GDM1 (cell line): ENCODE measurements at places on chromosomes 4 and X.

GRCh38 chr4:17889692-17890091 lies 78.9 kb downstream of the NCAPG start:
- no peak for DNase-seq

DNA sequence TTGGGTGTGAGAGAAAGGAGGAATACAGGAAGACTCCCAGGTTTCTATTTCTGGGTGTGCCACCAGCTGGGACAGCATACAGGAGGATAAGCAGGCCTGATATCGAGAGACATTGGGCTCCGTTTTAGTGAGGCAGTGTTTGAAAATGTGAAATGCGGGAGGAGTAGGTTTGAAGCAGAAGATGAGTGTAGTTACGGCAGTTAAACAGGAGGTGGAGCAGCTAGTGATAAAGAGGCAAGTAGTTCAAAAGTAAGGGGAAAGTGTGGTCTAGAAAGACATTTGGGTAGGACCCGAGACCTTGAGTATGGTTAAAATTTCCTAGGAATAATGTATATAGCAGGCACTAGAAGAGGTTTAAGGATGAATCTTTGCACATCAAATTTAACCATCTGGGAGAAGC lies 42.4 kb downstream of the DCUN1D4 start:
- DNase-seq: peak; percentile 13

GRCh38 chr4:13495753-13496152 lies 11.6 kb upstream of the RAB28 start:
- DNase-seq: no peak

GRCh38 chrX:41604766-41605543 lies 83.8 kb upstream of the GPR34 start:
- DNase-seq: no peak

GRCh38 chr4:47744253-47744652 lies 93.6 kb downstream of the CORIN start:
- DNase-seq: no peak

DNA sequence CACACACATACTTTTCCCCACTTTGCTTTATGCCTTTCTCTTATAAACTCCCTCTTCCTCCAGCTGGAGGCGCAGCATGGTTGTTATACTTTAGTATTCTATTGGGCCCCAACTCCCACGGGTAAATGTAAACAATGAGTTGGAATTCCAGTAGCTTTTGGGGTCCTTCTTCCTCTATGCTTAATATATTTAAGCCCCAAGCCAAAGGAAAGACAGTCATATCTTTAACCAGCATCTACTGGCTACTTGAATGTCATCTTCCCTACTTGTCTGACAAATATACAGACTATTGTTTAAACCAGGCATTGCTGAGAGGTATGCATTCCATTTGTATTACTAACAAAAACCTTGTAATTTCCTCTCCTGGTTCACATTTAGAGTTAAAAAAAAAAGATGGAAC lies 72.9 kb downstream of the WDR19 start:
- DNase-seq: no peak

- DNase-seq: no peak
Measured at GRCh38 chr4:18405054-18405453, 383.5 kb upstream of the LCORL start.

- DNase-seq: no peak
Measured at GRCh38 chr4:177478496-177478895, 36.3 kb upstream of the AGA start.

DNA sequence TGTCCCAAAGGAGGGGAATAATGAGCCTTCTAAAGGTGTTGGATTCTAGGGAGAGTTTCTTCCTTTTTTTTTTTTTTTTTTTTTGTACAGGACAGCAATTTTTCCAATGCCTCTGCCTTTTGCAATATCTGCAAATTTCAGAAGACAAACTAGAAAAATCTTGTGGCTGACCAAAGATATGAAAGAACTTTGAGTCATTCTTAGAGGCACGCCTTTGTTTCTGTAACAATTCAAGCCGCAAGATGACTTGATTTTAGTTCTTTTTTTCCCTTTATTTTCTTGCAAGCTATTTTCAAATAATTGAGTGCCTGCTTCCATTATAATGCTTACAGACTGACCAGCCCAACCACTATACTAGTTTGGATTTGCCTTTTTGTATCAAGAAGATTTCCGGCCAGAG lies 47.6 kb upstream of the UXT start:
- no peak for DNase-seq

DNA sequence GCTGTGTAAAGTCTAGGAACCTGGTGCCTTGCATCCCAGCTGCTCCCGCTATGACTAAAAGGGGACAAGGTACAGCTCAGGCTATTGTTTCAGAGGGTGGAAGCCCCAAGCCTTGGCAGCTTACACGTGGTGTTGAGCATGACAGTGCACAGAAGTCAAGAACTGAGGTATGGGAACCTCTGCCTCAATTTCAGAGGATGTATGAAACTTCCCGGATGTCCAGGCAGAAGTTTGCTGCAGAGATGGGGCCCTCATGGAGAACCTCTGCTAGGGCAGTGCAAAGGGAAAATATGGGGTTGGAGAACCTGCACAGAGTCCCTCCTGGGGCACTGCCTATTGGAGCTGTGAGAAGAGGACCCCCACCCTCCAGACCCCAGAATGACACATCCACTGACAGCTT lies 76.6 kb downstream of the DDX60 start:
- no peak for DNase-seq

GRCh38 chrX:97563531-97564133 lies 679.9 kb downstream of the RPA4 start:
- peak; percentile 69 for DNase-seq

- DNase-seq: no peak
Measured at GRCh38 chr4:184344899-184345572, 127.4 kb upstream of the ENPP6 start.

DNA sequence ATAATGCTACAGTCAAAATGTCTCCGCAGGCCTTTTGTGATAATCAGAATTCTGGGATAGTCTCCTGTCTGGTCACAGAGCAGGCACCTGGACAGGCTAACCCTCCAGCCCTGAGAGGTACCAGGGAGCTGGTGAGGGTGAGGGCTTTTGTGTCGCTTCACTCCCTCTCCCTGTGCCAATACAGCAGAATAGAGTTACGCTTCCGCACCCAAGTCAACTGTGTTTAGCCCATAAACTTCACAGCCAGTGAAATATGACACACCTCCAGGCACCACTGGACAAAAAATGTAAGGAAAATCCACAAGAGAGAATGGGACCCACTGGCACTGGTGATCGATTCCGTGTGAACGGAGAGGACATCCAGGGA lies 1.3 kb downstream of the GAK start:
- no peak for DNase-seq
